ENCODE measurements at places on chromosomes 12 and 14.

DNA sequence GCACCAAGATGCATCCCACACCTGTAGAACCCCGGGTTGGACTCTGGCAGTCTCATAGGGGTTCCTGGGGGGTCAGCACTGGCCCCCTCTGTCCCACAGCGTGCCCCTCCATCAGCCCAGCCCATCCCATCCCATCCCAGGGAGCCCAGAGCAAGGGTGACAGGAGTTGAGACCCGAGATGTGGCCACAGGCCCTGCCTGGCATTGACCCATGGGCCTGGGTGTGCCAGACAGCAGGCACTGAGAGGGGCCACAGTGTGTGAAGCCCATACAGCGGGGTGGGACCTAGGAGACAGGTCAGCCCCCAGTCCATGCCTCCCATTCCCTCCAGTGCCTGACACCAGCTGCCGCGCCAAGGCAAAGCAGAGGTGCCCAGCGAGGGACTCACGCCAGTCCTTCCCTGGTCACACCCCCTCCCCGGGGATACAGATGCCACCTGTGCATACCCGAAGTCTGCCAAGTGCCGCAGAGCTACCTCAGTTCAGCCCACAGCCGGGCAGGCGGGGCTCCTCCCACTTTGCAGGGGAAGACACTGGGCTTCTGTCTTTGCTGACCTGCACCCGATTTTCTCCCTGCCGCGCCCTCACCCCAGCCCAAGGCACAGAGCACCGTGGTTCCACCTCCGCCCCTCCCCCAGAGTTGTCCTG, 50.4 kb downstream of the CYP46A1 start:
- no peak for DNase-seq

GRCh38 chr14:96623676-96624484, 121.7 kb downstream of the PAPOLA start:
- DNase-seq, result no peak

- no peak for DNase-seq
Observed at GRCh38 chr12:55024575-55024974, 4.8 kb downstream of the NEUROD4 start.

DNA sequence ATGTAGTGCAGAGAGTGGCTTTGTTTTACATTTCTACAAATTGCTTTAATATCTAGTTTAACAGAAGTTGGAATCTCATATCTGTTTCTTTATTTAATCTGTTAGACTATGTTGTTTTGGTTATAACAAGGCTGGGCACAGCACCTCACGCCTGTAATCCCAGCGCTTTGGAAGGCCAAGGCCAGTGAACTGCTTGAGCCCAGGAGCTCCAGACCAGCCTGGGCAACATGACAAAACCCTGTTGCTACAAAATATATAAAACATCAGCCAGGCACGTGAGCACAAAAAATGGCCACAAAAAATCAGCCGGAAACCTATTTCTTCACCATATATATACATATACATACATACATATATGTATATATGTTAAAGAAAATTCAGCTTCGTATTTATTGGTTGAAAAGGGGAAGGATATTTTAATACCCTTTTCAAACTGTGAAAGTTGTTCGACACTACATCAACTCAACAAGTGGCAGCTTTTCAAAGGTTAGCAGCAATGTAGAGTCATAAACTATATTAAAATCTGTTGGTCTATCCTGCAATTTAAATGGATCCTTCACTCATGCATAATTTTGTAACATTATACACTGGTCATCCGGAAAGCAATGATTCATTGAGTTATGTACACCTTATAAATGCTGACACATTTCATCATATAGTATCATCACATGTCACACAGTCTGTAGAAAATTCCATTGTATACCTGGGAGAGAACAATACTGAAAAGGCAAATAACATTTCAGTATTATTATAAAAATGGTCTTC, 7.1 kb downstream of the NR2C1 start:
- no peak for DNase-seq

- DNase-seq, result no peak
Observed at GRCh38 chr14:70698288-70698687, 56.6 kb downstream of the TTC9 start.

GRCh38 chr12:87280356-87280755, 748.8 kb downstream of the C12orf50 start:
- no peak for DNase-seq

DNA sequence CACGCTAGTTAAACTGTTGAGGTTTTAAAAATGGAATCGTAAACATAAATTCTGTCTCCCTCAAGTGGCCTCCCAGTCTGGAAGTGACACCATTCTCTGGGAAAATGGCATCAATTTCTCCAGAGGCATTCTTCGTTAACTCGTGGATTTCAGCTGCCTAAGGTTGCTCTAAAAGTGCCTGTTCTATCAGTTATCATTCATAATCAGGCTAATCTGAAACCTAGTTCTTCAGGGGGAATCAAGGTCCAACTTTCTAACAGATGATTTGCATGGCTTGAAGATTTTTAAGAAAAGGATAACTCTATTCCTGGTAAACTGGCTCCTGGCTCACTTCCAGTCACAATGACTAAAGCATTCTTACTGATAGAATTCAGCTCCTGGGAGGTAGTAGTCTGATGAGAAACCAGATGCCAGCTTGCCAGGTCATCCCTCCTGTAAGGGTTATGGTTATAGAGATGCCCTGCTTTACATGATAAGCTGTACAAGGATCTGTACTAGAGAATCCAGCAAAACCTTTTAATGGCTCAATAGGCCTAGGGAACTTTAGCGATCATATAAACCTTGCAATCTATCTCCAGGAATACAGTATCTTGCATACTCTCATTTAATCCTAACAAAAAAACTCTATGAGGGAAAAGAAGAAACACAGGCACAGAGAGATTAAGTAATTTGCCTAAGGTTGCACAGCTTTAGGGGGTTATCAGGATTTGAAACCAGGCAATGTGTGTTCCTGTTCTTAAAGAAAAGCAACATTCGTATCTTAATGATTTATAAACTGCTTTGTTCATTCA, 1.5 kb downstream of the L3HYPDH start:
- DNase-seq, result no peak

- DNase-seq, result no peak
Observed at GRCh38 chr14:104323551-104324175, 185.3 kb downstream of the KIF26A start.

DNA sequence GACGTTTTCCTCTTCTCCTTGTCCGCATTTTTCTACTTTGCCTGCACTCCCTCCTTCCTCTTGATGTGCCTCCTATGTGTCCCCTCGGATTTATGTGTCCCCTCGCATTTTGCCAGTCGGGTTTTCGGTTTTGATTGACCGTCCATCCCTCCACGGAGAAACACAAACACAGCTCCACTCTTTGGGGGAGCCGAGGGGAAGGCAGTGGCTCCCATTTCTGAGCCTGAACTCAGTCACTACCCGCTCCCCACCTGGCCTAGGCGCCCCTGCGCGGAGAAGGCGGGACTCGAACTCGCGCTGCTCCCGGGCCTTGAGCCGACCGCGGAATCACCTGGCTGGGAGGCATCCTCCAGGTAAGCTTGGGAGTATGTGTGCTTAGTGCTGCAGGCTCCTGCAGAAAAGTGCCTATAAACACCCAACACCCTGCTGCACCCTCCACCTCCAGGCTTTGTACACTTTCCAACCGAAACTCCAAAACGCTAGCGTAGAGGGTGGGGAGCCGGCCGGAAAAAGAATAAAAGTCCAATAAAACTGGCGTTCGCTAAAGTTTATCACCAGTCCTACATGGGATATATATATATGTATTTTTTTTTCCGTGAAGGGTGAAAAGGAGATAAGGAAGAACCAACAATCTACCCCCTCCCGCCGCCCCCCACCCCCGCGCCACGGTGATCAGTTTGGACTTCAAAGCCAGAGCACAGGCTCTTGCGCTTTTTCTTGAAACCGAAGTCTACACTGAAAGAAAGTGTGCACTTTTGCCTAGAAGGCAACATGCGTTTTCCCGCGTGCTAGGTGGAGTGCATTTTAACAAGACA, 3.3 kb upstream of the CCND2 start:
- DNase-seq, result no peak

- no peak for DNase-seq
Observed at GRCh38 chr14:65318636-65319506, 93.7 kb upstream of the FUT8 start.

DNA sequence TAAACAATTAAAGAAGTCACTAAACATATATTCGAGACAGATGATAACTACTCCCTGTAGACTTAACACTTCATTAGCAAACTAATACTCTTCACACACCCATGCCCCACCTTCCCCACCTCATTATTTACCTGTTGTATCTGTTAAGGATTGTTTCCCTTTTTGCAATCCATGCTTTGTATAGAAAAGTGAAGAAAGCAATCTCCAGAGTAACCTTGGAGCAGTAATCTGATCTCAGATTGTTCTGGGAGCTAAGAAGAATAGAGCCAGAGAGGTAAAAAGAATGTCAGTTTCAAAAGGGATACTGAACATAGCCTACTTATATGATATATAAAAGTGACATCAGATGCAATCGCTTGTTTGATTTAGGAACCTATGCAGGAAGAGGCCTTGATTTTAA, 37.4 kb downstream of the PLEKHA5 start:
- DNase-seq, result no peak

DNA sequence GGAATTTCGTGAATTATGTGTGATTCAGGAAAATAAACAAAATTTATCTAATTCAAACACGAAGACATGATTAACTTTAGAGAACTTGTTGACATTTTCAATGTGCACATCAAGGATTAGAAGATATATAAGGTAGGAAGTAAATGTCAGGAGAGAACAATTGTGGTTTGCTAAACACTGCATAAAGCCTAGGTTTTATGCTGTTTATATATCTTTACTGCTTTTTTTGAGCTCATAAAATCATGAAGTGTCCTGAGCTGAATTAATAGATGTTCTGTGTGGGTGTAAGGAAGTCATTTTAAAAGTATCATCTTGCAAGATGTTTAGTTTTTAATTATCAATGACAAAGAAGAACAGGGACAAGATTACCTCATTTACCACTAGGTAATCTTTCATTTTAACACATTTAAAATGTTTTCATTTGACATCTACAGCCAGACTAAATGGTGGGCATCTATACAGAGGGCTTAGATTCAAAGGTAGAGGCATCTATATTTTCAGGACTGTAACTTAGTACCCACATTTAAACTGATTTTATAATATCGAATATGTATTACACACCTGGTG, 382.8 kb downstream of the ADAMTS20 start:
- no peak for DNase-seq

- no peak for DNase-seq
Observed at GRCh38 chr12:90959538-90960139, 4.7 kb upstream of the CCER1 start.

DNA sequence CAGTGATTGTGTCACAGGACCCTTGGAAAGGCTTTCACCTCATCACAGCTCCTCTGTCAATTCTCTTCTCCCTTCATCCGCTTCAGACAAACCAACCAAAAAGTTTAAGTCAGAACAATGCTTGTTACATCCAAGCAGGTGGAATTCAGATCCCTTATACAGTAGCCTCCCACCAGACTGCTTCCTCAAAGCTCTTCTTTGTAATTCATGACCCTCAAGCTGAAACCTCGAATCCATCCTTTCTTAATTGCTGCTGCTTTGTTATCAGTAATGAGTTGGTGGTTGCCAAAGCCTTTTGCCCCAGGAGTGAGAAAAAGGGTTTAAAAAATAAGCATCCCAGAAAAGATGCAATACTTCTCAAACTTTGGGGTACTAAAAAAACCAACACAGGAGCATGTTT, 9.5 kb downstream of the BEST3 start:
- DNase-seq, result no peak

GRCh38 chr12:109625131-109625559, 51.6 kb downstream of the MVK start:
- DNase-seq, result no peak

- no peak for DNase-seq
Observed at GRCh38 chr12:117447665-117448366, 86.4 kb upstream of the NOS1 start.

DNA sequence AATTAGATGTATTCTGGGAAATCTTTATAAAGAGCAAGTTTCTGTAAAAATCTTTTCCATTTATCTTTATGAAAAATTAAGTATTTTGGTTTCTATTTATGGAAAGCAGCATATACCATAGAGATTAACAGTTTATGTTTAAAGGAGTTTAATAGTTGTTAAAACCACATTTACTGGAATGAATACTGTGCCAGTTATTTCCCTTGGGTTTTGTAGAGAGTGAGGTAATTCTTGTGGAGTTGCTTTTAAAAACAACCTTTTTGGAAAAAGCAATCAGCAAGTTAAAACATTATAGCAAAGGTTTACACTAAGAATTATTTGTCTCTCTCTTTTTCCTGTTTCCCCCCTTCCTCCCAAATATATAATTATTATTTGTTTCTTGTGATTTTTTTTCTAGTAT, 34.9 kb downstream of the AEBP2 start:
- no peak for DNase-seq

DNA sequence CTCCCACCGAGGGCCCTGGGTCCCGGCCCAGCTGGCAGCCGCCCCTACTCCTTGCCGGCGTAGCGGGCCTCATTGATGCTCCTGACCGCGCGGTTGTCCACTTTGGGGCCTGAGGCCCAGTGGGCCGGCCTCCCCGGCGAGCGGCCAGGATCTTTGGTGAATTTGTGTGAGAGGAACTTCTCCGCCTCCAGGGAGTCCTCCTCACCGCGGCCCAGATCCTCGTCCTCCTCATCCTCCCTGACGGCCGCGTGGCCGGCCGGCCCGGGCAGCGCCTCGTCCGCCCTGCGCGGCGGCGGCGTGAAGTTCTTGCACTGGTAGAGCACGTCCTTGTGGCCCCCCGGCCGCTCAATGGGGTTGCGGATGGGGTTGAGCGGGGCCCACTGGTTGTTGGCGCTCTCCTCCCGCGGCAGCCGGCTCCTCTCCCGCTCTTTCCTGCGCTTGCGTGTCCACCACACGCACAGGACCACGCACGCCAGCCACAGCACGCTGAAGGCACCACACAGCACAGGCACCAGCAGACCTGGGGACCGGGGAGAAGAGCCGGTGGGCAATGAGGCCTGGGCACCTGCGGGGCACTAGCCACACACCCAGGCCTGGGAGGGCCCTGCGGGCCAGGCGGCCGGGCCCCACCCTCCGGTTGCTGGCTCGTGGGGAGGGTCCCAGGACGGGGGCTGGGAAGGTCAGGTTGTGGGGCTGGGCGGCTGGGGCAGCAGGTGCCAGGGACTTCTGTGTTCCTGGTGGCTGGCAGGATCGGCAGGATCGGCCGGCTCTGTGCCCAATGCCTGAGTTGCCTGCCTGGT, 25.7 kb downstream of the JAG2 start:
- no peak for DNase-seq

- no peak for DNase-seq
Observed at GRCh38 chr12:80406253-80406652, 37.8 kb upstream of the PTPRQ start.
